Dermis lymphatic vessel endothelial cell (primary cell): ENCODE measurements at places on chromosomes 16 and 17. TPM values are rescaled to one million over a fixed set of nuclear protein-coding genes. Genes with fewer than 3 reads are reported as not detected.

MYH11 gene
- under 0.01 TPM in 1 of 2 replicates, not detected in the other for total RNA-seq

ZNF747 gene
- 6.8 and 8.1 TPM in 2 replicates for total RNA-seq

TNFRSF17 gene
- total RNA-seq = not detected in 2 replicates

TBC1D3G gene
- not detected in 2 replicates for total RNA-seq

TAT gene
- total RNA-seq = not detected in 2 replicates

CETP gene
- total RNA-seq = 34.1 and 41.9 TPM in 2 replicates

GGNBP2 gene
- total RNA-seq = 44.3 and 49.1 TPM in 2 replicates
